ENCODE measurements at places on chromosomes 2 and 18.

- DNase-seq = peak; percentile 80
These were observed 260.8 kb downstream of the TGIF1 start for GRCh38 chr18:3710712-3711301.

- peak; percentile 44 for DNase-seq
These were observed 1389.8 kb upstream of the TMEFF2 start for GRCh38 chr2:193584522-193584938.

DNA sequence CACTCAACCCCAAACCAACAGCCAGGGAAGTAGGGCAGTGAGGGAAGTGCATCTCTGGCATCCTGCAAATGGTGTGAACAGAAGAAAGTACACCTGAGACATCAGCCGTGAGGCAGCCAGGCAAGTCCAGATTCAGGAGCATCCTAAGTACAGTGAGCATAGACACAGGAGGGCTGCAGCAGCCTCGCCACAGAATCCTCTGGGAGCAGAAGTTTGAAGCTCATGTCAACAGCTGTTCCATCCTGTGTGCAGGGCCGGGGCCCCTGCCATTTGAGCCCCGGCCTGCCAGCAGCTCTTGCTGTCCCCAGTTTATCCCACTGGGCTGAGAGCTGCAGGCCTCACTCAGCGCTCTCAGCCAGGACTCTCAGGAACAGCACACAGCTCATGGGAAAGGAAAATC lies 14.5 kb downstream of the LOXHD1 start:
- DNase-seq = no peak

- peak; percentile 11 for DNase-seq
These were observed 313.8 kb downstream of the PDE11A start for GRCh38 chr2:177758591-177759371.

GRCh38 chr2:134717286-134718022 lies 1.3 kb downstream of the TMEM163 start:
- no peak for DNase-seq

GRCh38 chr2:97731274-97732020 lies 18.1 kb downstream of the ZAP70 start:
- DNase-seq = no peak

DNA sequence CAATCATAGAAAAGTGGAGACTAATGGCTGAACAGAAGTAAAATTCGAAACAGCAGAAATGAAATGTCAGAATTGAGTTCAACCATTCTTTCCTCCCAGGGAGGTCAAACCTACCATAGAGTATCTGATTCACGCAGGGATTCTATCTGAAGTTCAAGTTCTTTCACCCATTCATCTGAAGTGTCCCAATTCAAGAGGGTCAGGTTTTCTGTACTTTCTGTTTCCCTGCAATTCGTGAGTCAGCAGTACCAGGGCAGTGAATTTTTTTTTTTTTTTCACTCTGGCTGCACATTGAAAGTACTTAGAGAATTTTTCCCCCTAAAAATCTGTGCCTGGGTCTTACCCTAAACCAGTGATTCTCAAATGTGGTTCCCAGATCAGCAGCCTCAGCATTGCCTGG lies 40.9 kb upstream of the CCDC88A start:
- no peak for DNase-seq

GRCh38 chr18:35283923-35284794 lies 5.9 kb downstream of the ZSCAN30 start:
- DNase-seq = no peak

DNA sequence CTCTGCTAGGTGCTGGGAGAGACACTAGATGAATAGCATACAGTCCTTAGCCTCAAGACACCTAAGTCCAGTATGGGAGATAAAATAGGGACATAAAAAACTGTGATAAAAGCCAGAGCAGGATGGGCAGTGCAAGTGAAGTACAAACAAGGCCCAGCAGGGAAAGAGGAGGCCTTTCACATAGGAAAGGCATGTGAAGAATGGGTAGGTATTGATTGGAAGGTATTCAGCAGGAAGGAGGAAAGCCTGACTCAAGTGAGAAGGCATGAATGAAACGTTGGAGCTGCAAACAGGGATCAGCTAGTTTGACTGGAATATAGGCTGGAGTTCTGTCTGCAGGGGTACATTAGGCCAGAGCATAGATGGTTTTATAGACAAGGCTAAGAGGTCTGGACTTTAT lies 11.0 kb upstream of the CXCR4 start:
- DNase-seq = no peak

DNA sequence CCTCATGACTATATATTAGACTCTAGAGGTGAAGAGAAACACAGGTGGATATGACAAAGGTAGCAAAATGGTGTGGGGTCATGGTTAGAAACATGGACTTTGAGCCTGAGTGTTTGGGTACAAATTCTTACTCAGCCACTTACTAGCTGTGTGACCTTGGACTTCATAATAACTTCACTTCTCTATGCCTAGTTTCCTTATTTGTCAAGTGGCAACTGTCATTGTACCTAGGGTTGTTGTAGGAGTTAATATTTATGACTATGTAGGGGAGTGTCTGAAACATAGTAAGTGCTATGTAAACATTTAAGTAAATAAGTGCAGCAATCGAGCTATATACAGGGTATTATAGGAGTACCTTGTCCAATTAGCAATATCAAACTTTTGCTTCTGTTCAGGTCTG lies 49.7 kb upstream of the RAPH1 start:
- DNase-seq = peak; percentile 20

DNA sequence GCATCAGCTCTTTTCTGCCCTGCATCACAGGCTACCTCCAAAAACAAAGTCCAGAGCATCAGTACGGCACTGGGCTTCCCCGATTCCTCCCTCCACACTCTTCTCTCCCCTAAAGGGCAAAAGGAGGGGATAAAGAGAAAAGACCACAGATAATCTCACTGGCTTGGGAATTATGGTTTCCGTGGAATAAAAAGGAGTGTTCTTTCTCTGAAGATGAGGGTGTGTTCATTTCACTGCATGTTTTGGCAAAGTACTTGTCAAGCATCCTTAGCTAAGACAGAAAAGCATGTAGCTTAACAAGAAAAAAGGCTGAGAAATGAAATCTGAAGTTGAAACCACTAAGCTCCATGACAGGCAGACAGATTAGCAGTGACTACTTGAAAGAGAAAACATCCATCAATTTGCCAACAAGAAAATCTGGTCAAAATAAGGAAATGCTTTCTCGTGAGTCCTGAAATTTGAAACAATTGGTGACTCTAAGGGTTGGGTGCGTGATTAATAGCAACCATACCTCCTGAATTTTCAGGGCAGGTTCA lies 20.6 kb upstream of the DSG3 start:
- DNase-seq = no peak

DNA sequence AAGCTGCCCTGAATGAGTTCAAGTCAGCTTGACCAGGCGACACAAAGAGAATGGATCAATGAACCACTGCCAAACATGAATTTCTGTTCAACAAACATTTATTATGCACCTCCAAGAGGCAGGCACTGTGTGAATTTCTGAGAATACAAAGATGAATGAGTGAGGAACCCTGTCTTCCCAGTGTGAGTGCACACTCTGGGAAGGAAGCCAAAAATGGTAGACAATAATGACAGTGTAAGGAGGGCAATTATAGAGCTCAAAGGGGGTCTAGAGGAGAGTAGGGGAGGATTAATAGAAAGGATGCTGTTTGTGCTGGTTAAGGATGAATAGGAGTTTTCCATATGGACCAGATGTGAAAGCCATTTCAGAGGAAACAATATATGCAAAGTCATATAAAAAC lies 213.4 kb downstream of the DCC start:
- DNase-seq = no peak

DNA sequence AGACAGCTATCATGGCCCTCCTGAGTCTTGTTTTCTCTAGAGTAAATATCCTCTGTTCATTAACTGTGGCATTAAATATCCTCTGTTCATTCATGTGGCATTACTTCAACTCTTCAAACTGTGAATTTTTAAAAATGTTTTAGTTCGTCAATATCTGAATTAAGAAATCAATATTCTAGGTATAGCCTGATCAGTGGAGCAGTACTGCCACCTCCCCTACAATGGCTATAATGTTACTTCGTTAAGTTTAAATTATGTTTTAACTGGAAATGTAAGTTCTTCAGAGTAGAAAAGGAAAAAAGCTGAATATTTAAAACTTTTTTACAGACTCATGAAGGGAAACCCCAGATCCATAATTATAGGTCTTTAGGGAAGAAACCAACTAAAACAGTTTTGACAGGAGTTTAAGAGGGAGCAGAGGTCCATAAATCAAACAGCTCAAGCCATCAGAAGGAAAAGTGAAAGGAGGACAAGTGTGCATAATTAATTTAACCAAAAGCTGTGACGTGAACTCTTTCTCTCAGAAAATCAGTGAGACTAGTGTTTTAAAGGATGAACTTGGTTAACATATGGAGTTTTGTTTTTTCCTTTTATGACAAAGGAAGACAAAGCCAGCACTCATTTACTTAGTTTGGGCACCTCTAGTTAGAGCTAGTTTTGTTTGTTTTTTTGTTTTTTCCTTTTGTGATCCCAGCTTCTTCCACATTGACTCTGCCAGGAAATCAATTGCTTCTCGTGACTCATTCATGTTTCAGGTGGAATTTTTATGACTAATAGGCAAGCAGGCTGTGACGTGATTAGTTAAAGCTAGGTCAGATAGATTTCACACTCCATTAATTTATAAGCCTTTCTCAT lies 44.9 kb downstream of the RBBP8 start:
- no peak for DNase-seq

- DNase-seq = no peak
These were observed 5.9 kb upstream of the LGALSL start for GRCh38 chr2:64448041-64448426.

DNA sequence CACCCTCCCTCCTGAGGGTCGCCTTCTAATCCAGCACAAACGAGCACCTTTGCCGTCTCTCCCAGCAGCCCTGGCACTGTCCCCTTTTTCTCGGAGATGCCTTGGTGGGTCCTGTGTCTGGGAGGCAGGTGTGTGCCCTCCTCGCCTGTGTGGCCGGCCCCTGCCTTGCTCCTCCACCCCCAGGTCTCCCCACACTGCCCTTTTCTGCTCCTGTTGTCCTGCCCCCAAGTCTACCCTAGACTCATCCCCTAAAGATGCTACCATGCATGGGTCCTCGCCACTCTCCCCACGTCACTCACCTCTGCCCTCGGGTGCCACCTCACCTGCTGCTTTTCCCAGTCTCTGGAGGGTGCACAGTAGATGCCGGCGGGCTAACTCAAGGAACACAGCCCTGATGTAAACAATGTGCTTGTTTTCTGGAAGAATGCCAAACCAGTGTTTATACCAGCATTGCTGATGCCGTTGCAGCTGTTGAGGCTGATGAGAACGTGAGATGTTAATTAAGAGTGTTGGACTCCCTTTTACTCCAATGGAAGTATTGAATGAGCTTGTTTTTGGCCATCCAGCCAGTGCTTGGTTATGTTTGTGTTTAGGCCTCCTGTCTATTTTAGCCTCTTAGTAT lies 223.1 kb downstream of the AGAP1 start:
- no peak for DNase-seq

DNA sequence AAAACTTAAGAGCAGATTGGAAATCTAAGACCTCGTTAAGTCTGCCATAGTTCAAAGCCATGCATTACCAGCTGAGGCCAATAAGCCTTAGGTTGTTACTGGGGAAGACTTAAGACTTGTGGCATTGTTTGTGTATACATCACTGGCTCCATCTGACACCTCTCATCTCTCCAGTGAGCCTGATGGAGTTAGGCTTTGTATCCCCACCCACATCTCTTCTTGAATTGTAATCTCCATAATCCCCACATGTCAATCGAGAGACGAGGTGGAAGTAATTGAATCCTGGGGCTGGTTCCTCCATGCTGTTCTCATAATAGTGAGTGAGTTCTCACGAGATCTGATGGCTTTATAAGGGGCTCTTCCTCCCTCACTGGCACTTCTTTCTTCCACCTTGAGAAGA lies 404.6 kb downstream of the ARHGAP15 start:
- no peak for DNase-seq

DNA sequence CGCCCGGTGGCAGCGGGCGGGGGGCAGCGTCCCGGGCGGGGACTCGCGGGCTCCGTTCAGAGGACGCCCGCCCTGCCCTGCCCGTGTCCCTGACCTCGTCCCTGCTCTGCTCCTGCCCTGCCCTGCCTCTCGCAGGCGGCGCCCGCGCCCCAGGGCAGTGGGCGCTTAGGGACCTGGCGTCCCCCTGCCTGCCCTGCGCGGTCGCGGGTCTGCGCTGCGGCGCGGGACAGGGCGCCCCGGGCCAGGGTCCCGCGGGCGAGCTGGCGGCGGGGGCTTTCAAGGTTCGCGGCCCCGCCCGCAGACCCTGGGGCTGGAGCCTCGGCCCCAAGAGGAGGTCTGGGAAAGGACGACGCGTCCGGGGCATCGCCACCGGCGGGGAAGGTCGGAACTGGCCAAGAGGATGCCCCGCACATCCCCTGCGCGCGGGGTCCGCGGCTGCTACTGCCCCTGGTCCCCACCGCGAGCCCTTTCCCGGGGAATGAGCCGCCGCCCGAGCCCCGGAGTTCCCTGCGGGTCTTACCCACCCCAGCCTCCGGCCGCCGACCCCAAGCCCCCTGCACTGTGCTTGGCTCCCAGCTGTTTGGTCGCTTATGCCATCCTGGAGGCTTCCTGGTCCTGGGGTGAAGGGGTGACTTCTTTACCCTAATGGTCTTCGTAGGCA lies 679 bp downstream of the RNF144A start:
- no peak for DNase-seq

GRCh38 chr2:96824079-96824870 lies 8.2 kb downstream of the CNNM3 start:
- DNase-seq = no peak

GRCh38 chr2:54818226-54818625 lies 94.8 kb downstream of the EML6 start:
- no peak for DNase-seq

- DNase-seq = no peak
These were observed 326.2 kb upstream of the FSHR start for GRCh38 chr2:49480520-49480919.

- no peak for DNase-seq
These were observed 164.8 kb downstream of the ARHGAP15 start for GRCh38 chr2:143294068-143294467.

DNA sequence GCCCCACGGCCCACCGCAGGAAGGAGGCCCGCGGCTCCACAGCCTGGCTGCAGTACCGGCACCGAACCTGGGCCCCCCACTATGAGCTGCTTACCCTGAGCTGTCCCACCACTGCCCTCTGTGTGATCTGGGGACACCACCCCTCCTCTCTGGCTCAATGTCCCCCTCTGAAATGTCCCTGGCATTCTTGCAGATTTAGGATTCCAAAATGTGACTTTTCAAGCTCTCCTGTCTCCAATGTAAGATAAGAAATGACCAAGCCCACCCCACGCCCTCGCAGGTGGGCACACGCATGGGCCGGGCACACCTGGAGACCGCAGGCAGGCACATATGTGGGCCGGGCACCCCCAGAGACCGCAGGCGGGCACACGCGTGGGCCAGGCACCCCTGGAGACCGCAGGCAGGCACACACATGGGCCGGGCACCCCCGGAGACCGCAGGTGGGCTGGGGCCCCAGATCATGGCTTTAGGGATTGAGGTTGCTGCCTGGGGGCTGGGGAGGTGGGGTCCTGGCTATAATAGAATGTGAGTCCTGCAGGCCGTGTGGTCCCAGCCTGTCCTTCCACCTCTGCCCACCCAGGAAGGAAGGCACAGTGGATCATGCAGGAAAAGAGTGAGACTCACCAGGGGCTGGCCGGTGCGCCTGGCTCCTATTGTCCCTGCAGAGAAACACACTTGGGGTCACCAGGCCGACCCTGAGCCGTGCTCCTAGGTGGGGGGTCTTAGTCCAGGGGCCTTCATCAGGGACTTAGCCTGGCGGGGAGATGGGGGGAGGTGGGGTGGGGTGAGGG lies 7.2 kb downstream of the PDCD1 start:
- no peak for DNase-seq
